NCI-H1417 (cell line): ENCODE measurements at places on chromosomes 3 and 15.

DNA sequence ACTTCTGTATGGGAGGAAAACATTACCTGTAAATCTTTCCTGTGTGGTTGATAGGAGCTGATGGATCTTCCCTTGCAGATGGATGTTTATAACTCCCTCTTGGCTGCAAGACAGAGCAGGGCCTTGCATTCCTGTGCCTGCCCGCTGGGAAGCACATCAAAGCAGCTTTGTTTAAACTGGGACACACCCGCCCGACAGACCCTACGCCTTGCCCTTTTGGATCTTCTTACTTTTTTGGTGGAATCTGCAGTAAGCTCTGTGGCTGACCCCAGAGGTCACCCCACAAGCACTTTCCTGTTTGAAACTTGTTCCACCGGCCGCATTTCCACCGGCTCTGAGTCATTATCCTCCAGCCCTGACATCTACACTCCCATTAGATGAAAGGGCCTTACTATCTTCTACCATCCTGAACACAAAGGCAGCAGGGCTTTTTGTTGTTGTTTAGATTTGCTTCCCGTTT lies 244.1 kb upstream of the STT3B start:
- no peak for DNase-seq

- no peak for DNase-seq
Measured at GRCh38 chr3:98564282-98565005, 29.0 kb downstream of the CPOX start.

GRCh38 chr15:56490461-56490860 lies 25.5 kb upstream of the MNS1 start:
- no peak for DNase-seq

GRCh38 chr3:153008226-153008625 lies 153.8 kb upstream of the RAP2B start:
- DNase-seq, result no peak

- peak; percentile 29 for DNase-seq
Measured at GRCh38 chr3:113574213-113574612, 41.9 kb downstream of the SIDT1 start.

- DNase-seq, result no peak
Measured at GRCh38 chr15:78259232-78259631, 5.1 kb upstream of the DNAJA4 start.

DNA sequence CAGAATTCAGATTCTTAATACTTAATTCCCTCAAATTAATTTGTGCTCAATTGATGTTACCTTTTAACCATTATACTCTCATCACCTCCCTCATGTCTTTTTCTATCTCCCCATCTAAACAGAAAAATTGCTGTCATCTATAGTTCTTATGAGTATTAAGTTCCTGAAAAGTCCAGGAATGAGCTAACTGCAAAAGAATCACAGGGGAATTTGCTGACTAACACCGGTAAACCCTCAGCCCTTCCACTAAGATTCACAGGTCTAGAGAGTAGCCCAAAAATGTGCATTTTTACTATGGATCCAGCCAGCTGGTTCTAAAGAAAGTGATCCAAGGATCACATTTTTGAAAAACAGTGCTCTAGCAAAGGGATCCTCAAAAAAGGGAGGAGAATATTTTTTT lies 67.0 kb downstream of the SETD2 start:
- DNase-seq, result no peak

DNA sequence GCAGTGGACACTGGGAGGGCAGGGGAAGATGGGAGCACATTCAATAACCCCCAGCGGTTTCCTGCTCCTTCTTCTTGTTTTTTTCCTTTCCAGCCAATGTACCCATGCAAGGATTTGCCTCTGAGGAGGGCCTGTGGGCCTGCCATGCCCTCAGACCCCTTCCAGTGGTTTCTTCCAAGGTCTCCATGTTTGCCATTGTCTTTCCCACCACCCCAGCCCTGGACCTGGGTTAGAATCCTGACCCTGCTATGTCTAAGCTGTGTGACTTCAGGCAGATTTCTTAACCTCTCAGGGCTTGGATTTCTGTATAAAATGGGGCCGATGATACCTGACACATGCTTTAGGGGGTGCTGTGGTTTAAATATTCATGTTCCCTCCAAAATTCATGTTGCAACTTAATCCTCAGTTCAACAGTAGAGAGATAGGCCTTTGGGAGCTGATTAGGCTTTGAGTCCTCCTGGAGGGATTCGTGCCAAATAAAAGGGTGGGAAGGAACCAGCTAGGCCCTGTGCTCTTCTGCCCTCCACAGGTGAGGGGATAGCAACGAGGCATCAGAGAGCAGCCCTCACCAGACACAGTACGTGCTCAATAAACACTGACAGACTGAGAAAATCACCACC lies 46.3 kb upstream of the FLNB start:
- no peak for DNase-seq

DNA sequence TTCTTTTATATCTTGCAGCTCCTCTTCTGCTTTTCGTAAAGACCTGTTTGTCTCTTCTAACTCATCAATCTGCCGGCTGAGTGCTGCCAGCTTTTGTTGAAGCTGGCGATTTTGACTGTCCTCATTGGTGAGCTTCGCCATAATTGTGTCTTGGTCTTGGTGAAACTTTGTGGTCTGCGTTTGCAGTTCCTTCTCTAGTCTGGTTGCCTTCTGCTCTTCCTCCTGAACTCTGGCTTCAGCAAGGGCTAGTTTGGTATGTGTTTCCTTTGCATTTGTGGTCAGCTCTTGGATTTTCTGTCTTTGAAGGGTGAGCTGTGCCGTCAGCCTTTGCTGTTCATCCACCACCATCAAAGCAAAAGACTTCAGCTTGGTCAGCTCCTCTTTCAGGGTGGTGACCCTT lies 32.9 kb downstream of the CMSS1 start:
- no peak for DNase-seq

- DNase-seq, result no peak
Measured at GRCh38 chr3:172356427-172356826, 91.8 kb downstream of the GHSR start.

DNA sequence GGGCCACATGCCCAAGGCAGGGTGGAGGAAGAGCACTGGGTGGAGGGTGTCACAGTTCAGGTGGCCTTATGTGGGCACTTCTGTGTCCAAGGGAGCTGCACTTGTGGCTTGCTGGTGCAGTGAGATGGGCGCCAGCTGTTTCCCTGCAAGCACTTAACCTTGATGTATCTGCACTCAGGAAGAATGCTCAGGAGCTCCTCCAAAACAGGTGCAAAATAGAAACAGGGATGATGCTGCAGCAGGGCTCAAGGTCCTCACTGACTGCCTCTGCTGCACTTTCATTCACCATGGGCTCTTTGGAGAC lies 151.3 kb downstream of the CADPS start:
- no peak for DNase-seq

GRCh38 chr3:12707449-12707848 lies 43.5 kb upstream of the RAF1 start:
- DNase-seq, result peak; percentile 63

GRCh38 chr3:110708156-110708555 lies 363.5 kb upstream of the NECTIN3 start:
- no peak for DNase-seq

GRCh38 chr3:197181741-197182140 lies 116.7 kb downstream of the DLG1 start:
- peak; percentile 33 for DNase-seq

DNA sequence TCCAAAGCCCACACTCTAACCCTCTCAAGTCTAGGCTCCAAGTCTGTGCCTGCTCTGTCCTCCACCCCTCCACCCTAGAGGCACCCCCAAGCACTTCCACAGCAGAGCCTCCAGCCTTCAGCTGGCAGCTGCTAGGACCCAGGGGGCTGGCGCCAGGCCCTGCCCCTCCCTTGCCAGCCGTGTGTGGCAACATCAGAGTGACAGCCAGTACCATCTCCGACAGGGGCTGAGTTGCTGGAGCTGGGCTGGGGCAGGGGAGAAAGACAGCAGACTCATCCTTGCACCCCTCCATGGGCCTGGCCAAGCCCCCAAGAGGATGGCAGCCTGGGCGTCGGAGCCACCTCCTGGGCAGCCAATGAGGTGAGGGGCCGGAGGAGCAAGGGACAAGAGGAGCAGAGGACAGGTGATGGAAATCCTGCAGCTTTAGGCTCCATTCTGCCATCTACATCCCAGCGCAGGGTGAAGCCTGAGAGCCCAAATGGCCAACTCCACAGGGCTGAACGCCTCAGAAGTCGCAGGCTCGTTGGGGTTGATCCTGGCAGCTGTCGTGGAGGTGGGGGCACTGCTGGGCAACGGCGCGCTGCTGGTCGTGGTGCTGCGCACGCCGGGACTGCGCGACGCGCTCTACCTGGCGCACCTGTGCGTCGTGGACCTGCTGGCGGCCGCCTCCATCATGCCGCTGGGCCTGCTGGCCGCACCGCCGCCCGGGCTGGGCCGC lies at the start of gene GPR62:
GPR62 (plus strand) TSS at position 207 of the 718 bp plus-strand sequence; CDS start at position 479, 272 bp downstream.
- DNase-seq, result no peak

- peak; percentile 55 for DNase-seq
Measured at GRCh38 chr3:78979028-78979427, 788.8 kb downstream of the ROBO1 start.

- no peak for DNase-seq
Measured at GRCh38 chr15:39213385-39213840, 367.5 kb upstream of the THBS1 start.

GRCh38 chr15:75456710-75457109 lies 5.2 kb upstream of the SIN3A start:
- no peak for DNase-seq

DNA sequence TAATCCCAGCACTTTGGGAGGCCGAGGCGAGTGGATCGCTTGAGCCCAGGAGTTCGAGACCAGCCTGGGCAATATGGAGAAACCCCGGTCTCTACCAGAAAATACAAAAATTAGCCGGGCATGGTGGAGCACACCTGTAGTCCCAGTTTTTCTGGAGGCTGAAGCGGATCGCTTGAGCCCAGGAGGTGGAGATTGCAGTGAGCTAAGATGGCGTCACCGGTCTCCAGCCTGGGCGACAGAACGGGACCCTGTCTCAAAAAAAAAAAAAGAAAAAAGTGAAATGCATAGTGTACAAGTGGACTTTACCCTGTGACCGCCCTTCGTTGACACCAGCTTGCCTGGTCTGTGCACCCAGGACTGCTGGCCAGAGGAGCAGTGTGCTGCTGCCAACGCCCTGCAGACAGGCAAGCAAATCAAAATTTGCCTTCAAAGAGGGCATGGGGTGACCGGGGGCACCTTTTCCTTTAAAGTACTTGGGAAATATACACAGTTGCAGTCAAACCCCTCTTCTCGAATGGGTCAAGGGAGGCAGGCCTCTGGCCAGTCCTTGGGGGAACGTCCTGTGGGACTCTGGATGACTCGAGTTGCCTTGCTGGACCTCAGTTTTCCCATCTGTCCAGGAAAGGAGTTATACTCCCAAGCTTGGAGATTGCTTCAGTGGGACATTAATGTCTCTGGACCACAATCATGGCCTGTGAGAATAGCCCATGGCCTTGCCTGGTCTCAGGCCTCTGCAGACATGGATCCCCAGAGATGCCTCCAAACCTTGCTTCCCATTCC lies 1.0 kb downstream of the XYLB start:
- DNase-seq, result no peak

DNA sequence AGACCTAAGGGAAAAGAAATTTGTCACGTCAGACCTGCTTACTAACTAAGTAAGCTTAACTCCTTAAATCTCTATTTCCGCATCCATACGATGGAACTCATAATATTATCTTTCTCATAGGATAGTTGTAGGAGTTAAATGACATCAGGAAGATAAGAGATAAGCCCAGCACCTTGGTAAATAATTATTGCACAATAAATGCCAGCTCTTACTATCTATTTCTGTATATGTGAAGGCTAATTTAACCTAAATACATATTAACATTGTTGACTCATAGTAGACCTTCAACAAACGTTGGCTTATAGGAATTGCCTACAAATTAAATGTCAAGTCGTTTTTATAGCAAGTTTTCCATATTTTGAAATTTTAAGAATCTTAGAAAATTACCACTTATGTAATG lies 709.0 kb downstream of the CADM2 start:
- no peak for DNase-seq

GRCh38 chr3:160136421-160136820 lies 88.8 kb upstream of the C3orf80 start:
- DNase-seq, result no peak

DNA sequence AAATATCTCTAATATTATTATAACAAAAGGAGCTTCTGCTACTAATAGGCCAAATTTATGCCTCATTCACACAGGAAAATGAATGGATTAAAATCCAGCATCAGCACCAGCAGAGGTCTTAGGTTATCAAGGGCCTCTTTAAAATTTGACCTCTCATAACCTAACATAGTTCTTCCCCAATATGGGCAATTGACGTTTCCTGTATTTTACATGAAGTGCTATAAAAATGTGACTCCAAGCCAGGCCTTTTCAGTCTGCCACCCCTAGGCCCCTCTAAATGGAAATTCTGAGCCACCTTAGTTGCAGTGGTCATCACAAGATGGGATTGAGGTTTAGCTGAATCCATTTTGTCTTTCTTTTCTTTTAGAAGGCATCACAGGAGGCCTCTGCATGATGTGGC lies 70.1 kb downstream of the CASR start:
- no peak for DNase-seq

- DNase-seq, result peak; percentile 43
Measured at GRCh38 chr3:114192136-114192535, 13.3 kb upstream of the DRD3 start.

GRCh38 chr3:13501958-13502790 lies 22.1 kb downstream of the HDAC11 start:
- no peak for DNase-seq

DNA sequence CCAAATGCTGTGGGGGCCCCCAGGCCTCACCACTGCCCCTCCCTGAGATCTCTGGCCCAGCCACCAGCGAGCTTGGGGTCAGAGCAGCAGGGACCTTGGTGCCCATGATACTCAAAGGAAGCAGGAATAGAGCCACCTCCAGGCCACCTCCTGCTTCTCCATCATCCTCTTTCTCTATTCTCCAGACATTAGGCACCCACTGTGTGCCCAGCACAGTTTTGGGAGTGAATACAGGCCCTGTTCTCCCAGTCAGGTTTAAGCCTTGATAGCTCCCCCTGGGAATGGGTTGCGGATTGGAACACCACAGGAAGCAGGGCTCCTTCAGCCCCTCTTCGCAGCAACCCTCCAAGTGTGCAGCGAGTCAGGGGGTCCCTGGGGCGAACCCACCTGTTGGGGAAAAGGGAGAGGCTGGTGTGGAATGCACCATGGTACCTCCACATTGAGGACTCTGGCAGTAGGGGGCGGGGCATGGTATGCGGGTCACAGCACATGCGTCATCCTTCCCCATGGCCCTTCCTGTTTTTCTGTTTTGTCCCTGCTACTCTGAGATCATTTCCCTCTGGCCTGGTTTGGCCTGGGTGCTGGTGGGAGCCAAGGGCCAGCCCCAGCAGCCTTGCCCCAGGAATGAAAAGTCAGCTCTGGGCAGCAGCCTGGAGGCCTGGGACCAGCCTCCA lies 14.2 kb upstream of the SEMA3B start:
- DNase-seq, result no peak
